ENCODE measurements at places on chromosomes 11 and 22.

DNA sequence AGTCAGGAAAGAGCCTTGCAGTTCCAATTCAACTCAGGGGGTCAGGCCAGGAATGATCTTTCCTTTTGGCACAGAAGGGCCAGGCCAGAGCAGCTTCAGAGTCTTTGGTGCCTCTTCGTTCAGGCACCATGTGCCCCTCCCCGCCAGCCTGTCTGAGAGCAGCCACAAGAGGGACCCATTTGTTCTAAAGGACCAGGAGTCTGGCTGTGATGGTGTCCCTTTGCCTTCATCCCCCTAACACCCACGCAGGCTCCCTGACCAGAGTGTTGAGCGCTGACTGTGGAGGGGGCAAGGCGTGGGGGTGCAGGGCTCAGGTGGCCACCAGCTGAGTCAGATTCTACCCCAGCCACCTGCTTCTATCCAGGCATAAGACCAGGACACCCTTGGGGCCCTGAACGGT is 156.4 kb downstream of the TTC17 start:
- DNase-seq, result no peak

DNA sequence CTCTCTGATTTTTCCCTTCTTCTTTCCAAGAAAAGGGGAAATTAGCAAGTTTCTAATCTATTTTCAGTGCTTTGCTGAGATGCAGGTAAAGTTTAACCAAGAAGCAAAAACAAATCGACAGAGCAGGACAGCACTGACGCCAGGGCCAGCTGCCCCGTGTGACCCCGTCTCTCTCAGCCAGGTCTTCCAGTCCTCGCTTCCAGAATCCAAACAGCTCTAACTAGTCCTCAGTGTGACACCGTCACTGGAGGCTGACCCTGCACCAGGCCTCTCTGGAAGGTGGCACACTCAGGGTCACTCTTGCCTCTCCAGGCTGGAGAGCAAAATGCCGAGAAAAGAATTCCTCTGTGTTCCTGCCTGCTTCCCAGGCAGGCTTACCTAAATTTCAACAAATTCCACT is 44.8 kb downstream of the SHANK2 start:
- DNase-seq, result no peak

- DNase-seq, result no peak
Measured at GRCh38 chr11:110830747-110831146, 118.5 kb upstream of the ARHGAP20 start.

- DNase-seq, result no peak
Measured at GRCh38 chr22:37747080-37747714, 50.3 kb downstream of the TRIOBP start.

GRCh38 chr22:19723983-19724827 is 866 bp downstream of the GP1BB start:
- DNase-seq, result no peak

All from GM04503 (cell line).